ENCODE measurements at places on chromosomes 5 and 9.

DNA sequence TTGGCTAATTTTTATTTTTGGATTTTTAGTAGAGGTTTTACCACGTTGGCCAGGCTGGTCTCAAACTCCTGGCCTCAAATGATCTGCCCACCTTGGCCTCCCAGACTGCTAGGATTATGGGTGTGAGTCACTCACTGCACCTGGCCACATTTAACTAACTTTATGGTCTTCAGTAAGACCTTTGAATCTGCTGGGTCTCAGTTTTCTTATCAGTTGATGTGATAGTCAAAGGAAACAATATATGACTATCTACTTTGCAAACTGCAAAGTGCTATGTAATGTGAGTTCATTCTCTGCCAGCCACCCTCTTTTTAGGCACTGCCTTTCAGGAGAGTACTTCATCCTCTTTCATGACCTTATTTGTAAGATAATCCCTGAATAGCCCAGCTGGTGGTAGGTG is 474.7 kb downstream of the PDE4D start:
- no peak for DNase-seq

GRCh38 chr5:148012801-148013200 is 51.0 kb upstream of the SPINK5 start:
- DNase-seq = no peak

DNA sequence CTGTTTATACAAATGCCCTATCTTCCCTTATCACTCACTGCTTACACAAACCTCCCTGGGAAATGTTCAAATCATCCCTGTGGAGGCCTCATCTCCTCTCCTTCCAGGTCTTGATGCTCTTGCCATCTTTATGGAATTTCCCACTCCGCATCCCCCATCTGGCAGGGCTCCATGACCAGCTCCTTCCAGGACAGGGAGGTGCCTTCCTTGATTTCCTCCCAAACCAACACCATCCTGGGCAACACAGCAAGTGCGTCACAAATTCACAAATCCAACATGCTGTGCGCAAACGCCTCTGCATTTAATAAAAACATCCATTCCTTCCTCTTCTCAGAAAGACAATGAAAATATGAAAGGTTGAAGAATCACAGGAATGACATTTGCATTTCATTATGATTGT is 51.7 kb downstream of the EPB41L4A start:
- no peak for DNase-seq

DNA sequence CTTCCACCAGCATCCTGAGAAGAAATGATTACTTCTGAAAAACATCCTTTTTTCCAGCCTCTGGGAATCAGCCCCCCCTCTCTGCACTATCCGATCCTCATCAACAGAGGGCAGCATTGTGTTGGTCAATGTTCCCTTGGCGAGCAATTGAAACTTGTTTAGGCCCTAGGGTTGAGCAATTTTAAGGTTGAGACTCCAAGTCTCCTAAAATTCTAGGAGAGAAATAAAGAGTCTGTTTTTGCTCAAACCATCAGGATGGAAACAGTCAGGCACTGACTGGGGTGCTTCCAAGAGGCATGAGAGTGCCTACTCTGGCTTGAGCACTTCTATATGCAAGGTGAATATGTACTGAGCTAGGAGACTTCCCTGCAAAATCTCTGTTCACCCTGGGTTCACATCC is 12.4 kb upstream of the CYFIP2 start:
- DNase-seq = no peak

- DNase-seq = no peak
Measured at GRCh38 chr5:1524481-1524798, 680 bp upstream of the LPCAT1 start.

DNA sequence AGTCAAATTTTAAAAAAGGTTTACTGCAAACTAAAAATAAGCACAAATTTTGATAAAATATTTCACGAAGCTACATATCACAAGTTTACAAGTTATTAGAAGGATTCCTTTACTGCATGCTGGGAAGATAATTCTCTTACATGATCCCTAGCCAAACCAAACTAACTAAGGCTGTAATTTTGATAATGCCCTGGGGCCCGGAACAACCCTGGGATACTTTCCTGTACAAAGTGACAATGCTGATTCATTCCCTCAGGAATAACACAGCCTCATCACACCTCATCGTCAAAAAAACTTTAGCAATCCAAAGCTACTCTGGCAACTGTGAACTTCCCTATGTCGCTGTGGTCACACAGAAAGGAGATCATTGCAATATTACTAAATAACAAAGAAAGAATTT is 402.9 kb downstream of the RAB3C start:
- no peak for DNase-seq

GRCh38 chr5:81789033-81789432 is 38.1 kb upstream of the SSBP2 start:
- DNase-seq = no peak

- DNase-seq = no peak
Measured at GRCh38 chr5:178416919-178417318, 173.3 kb downstream of the COL23A1 start.

GRCh38 chr9:130932255-130933079 is 6.6 kb downstream of the FIBCD1 start:
- no peak for DNase-seq

DNA sequence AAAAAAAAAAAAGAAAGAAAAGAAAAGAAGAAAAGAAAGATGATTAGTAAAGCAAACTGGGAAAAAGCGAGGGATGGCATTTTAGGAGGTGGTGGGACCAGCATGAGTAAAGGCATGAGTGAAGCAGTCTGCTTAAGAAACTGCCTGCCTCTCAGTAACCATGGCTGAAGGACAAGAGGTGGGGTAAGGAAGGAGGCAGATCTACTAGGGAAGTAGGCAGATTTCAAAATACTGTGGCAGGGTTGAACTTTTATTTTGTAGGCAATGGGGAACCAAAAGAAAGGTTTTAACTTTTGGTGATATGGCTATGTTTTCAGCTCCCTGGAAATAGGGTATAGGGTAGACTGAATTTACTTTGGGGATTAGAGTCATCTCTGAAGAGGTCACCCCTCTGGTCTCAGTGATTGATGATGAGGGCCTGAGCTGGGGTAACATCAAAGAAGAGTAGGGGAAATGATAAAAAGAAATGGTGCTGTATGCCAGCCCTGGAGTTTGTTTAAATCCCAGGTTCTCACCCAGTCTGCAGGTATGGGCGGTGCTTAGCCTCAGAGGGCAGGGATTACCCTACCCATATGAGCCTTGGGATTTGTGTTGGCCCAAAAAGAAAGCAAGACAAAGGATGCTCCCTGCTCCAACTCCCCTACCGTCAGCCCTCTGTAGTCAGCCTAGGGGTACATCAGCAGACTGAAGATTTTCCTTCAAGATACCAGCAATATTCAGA is 316.2 kb downstream of the CWC27 start:
- no peak for DNase-seq

DNA sequence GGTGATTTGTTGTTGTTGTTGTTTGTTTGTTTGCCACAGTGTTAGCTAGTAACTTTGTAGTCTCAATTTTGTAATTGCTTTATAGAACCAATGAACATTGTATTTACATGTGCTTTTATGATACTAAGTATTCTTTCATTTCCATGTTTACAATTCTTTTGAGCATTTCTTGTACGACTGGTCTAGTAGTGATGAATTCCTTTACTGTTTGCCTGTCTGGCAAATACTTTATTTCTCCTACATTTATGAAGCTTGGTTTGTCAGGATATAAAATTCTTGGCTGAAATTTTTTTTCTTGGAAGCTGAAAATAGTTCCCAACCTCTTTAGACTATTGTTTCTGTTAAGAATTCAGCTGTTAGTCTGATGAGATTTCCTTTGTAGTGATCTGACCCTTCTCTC is 55.6 kb upstream of the SNCAIP start:
- no peak for DNase-seq

GRCh38 chr9:132409828-132410528 is at the start of gene CFAP77:
Gene CFAP77 (plus strand): TSS chr9:132410211. CDS start chr9:132410272, 61 bp downstream.
- DNase-seq = peak; percentile 27

GRCh38 chr5:96924016-96924443 is 11.8 kb upstream of the LNPEP start:
- DNase-seq = no peak

DNA sequence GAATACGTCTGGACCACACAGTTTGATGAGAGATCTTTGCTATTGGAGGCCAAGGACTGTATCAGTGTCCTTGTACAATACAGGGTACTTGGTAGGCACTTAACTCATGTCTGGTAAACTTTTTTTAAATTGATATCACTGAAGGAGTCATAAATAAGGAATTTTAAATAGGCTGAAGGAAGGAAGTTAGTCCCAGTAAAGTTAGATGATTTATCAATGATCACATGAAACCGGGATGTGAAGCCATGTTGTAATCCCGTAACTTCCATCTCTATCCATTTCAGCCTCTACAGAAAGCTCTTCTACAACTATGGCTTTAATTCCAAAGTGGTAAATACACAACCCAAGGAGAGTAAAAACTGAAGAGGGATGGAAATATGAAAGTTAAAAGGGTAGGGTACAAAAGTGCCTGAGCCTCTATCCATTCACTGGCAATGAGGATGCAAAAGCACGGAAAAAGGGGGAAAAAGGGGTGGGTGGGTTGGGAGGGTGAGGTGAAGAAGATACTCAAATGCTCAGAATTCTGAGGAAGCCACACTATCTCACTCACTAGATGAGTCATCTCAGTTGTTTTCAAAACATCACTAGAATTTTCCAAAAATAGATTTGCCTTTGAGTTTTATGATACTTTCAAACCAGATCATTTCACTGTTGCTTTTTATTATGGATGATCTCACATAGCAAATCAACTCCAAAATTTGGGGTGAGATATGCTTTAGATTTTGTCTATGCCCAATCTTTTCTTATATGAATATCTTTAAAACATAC is 1053.5 kb downstream of the NR2F1-AS1 start:
- DNase-seq = no peak

DNA sequence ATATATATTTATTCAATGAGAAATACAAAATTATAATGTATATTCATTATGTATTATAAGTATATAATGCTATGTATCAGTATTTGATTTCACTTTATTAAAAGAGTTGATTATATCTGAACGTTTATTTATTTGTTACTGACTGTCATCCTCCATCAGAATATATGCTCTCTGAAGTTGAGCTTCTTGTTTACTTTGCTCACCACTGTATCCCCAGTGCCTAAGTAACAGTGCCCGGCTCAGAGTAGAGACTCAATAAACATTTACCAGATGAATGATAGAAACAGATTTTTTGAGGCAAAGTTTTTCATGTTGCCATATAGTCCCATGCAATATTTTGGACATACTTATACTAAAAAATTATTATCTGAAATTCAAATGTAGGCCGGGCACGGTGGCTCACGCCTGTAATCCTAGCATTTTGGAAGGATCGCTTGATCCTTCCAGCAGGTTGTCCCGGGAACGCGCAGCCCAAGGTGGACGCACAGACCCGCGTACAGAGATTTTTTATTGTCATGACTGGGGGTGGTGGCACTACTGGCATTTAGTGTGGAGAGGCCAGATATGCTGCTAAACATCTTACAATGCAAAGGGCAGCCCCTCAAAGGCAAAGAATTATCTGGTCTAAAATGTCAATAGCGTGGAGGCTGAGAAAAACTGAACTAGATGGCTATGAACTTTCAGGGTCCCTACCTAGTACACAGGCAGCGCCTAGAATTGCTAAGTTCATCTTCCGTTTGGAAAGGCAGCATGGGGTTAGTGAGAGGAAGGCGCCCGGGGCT is 761 bp upstream of the DNAJC25 start:
- DNase-seq = no peak

DNA sequence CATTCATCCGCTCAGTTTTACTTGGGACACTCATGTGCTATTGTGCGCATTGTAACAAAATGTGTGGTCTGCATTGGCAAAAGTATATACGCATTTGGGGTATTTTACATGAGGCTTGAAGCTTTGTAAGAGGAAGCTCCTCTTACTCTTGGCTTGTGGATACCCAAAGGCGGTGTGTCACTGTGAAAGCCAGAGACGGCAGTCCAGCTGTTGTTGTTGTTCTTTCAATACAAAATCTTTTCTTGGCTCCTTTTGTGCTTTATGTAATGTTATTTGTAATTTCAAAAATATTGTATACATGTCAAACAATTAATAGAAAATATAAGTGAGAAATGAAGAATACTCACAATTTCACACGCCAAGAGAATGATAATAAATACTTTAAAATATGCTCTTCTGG is 128.3 kb upstream of the MOCS2 start:
- DNase-seq = no peak

DNA sequence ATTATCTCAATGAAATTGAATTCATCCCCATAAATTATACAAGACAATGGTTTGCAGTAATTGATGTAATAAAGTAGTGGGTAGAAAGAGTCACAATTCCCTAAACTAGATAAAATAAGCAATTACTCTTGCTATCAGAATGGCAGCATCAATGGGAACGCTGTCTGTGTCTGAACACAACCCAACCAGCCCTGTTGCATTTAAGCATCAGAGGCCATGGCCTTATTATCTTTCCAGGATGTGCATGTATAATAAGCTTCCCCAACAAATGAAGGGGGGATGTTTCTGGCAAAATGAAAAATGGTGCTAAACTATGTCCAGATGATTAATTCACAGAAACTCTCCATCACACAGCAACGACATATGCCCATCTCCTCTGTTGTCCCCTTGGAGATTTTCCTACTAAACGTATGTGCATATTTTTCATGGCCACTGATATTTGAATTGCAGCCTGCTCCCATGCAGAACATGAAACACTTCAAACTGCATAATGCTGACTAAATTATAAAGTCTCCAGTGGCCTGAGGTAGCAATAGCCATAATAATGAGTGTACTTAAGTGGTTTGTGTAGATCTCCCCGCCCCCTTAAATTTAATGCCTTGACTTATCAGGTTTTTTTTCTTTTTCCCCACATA is 306.9 kb upstream of the ADAMTS16 start:
- DNase-seq = no peak

- no peak for DNase-seq
Measured at GRCh38 chr9:117247266-117247665, 167.6 kb downstream of the ASTN2 start.

- DNase-seq = no peak
Measured at GRCh38 chr5:179791881-179792611, 1.7 kb upstream of the LTC4S start.

All from stimulated activated CD4-positive, alpha-beta T cell treated with anti-CD3 and anti-CD28 coated beads, TNF-alpha, amount 100 ng/mL, for 1 hour (primary cell).